ENCODE measurements at places on chromosomes 5 and 9.

GRCh38 chr5:81779916-81780266 is 29.0 kb upstream of the SSBP2 start:
- no peak for DNase-seq

GRCh38 chr9:120928015-120928482 is 1.5 kb upstream of the TRAF1 start:
- DNase-seq = no peak

DNA sequence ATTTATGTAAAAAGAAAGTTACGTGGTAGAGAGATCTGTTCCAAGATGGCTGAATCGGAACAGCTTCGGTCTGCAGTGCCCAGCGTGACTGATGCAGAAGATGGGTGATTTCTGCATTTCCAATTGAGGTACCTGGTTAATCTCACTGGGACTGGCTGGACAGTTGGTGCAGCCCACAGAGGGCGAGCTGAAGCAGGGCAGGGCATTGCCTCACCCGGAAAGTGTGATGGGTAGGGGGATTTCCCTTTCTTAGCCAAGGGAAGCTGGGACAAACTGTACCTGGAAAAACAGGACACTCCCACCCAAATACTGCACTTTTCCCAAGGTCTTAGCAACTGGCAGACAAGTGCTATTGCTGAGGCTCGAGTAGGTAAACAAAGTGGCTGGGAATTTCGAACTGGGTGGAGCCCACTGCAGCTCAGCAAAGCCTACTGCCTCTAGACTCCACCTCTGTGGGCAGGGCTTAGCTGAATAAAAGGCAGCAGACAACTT is 13.1 kb upstream of the HSD17B4 start:
- DNase-seq = no peak

DNA sequence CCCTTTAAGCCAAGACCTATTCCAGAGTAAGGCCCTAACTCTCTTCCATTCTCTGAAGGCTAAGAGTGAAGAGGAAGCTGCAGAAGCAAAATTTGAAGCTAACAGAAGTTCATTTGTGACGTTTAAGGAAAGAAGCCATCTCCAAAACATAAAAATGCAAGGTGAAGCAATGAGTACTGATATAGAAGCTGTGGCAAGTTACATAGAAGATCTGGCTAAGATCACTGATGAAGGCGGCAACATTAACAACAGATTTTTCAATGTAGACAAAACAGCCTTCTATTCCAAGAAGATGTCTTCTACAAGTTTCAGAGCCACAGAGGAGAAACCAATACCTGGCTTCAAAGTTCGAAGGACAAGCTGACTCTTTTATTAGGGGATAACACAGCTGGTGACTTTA is 1143.4 kb downstream of the CDH12 start:
- DNase-seq = no peak

DNA sequence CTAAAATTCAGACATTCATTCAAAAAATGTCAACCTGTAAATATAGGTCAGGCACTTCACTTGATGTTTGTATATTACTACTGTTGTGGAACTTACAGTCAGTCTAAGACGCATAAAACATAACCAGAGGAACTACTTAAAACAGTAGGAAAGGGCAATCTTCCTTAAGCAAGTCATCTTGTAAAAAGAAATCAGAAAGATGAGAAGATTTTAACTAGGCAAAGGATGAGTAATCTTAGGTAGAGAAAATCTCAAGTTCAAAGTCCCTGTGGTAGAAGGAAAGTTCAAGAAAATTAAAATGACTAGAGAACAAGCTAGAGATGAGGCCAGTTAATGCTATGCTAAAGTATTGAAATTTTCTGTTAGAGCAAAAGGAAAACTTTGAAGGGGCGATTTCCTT is 152.4 kb downstream of the RAPGEF6 start:
- no peak for DNase-seq

Data from GM04503 (cell line).